ENCODE measurements at places on chromosomes 3 and 15.

GRCh38 chr3:143288944-143289343 is 169.4 kb downstream of the CHST2 start:
- DNase-seq: no peak

DNA sequence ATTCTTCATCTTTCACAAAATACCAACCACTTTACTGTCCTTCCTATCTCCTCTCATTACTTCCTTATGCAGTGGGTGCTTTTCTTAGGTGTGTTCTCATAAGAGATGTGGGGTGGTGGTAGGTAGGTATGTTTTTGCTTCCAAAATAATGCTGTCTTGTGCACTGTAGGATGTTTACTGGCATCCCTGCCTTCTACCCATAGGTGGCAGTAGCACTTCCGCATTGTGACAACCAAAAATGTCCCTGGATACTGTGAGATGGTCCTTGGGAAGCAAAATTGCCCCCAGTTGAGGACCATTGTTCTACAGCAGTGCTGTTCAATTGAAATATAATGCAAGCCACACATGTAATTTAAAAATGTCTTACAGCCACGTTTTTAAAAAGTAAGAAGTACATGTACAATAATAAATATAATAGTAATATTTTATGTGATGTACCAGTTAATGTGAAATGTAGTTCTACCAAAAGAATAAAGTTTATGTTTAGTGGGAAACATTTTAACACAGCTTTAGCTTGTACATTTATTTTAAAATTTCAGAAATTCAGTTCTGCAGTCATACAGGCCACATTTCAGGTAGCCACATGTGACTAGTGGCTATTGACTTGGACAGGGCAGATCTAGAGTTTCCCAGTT is 75.2 kb downstream of the NEO1 start:
- DNase-seq: no peak

- DNase-seq: no peak
These were observed 955 bp downstream of the CDCP1 start for GRCh38 chr3:45145223-45145622.

GRCh38 chr3:14141602-14142341 is 16.9 kb downstream of the TMEM43 start:
- DNase-seq: peak; percentile 84

- DNase-seq: no peak
These were observed 42.5 kb downstream of the HERC1 start for GRCh38 chr15:63791228-63791627.

- DNase-seq: no peak
These were observed 9.6 kb downstream of the CELSR3 start for GRCh38 chr3:48652923-48653715.

DNA sequence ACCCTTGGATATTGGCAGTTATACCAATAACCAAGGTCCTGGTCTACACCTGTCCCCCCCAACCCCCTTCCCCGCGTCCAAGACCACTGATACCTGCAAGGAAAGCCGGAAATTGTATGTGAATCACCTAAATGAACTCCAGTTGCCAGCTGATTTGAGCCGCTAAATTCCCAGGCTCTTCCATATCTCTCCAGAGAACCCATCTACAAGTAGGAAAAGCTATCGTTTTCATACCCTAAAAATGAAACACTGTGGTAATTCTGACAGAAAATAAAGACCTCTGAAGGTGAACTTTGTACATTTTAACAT is 114.2 kb upstream of the ICE2 start:
- DNase-seq: no peak

DNA sequence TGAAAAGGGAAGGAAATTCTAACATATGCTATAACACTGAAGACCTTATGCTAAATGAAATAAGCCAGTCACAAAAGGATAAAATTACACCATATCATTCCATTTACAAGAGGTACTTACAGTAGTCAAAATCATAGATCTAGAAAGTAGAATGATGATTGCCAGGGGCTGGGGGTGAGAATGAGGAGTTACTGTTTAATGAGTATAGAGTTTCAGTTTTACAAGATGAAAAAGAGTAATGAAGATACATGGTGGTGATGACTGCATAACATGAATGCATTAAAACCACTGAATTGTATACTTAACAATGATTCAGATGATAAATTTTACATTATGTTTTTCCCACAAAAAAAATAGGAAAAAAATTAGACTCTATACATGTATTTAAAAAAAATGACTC is 152.6 kb downstream of the SCAPER start:
- no peak for DNase-seq

GRCh38 chr3:117734496-117734895 is 1024.9 kb downstream of the TUSC7 start:
- DNase-seq: no peak

- DNase-seq: no peak
These were observed 232.5 kb upstream of the ST8SIA2 start for GRCh38 chr15:92161039-92161670.

DNA sequence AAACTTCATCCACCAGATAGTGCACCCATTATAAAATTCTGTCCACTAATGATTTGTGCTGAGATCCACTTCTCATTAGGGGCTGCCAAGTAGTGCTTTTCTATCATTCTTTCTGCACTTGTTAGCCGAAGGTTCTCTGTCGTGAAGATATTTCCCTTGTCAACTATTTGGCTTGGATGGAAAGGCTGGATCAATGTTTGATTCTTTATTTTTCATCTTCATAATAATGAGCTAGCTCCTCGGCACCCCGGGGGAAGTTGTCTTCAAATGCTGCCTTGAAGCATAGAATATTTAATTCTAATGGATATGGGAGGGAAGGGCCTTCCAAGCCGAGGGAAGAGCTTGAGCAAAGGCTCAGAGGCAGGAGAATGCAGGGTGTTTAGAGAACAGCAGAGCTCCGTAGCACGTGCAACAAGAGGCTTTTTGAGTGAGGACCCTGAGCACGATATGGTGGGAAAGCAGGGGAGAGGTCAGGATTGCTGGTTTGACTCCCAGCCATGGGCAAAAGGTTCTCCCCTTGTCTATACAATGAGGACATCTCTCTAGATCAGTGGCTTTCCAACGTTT is 16.3 kb upstream of the MUC20 start:
- no peak for DNase-seq

DNA sequence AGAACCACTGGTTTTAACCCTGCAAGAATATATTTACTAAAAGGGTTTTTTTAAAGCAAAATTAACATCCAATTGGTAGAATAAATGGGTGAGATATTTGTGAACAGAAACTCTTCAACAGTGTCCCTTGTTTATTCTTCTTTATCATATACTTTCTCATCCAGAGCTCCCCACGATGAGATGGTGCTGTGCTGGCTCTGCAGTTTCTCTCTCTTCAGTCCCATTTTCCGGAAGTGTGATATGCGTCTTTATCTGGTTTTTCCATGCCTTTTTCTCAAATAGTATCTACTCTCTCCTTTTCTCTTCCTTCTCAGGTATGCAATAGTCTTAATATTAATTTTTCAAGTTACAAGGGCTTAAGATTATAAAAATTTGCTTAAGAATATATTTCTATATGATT is 1.5 kb downstream of the EAF2 start:
- no peak for DNase-seq

DNA sequence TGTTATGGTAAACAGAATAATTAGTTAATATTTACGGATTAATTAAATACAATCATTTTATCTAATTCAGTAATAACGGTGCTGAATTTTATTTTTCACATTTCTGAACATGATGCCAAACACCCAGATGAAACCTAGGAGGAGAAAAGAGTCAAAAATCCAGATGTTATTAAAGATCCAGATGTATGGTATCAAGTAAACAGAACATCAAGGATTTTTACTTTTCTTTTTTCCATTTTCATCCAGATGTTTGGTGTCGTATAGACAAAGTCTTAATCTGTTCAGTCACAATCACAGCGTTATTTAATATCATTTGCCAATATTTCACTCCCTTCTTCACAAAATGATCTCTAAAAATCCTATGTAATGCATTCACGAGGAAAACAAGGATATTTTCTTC is 64.0 kb upstream of the NR2F2 start:
- no peak for DNase-seq

GRCh38 chr3:187150599-187150998 is 11.3 kb upstream of the RPL39L start:
- DNase-seq: no peak
